ENCODE measurements at places on chromosomes 11 and 22. TPM values are rescaled to one million over a fixed set of nuclear protein-coding genes. Genes with fewer than 3 reads are reported as not detected.

DNA sequence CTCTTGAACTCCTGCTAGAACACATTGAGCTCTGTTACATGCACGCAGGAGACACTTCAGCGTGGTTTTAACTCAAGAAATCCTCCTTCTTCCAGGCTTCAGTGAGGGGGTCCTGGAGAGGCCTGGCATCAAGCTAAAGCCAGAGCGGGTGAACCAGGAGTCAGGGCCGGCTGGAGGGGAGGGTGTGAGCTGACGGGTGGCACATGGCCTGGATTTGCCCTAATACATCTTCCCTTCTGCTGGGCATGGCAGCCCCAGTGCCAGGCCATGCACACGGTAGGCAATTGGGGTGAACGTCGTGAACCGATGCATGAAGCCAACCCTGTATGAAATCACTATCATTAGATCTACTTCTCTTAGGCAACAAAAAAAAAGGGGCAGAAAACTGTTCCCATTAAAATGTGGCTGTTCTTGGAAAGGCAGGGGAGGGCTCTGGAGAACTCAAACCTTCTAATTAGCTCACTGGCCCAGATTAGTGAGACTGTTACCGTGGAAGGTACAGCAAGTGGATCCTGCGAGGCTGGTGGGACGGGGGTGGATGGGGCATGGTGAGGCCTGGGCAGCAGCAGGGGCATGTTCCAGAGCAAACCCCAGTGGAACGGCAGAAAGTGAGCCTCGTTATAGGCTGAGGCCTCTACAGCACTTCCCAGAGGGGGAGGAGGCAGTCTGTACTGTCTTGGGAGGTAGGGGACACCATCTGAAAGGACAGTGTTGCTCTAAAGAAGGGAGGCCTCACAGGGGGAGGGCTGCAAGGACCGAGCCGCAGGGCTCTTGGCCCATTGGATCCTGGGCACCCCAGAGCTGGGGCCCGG, 10.6 kb downstream of the IFT27 start:
- DNase-seq: no peak

DNA sequence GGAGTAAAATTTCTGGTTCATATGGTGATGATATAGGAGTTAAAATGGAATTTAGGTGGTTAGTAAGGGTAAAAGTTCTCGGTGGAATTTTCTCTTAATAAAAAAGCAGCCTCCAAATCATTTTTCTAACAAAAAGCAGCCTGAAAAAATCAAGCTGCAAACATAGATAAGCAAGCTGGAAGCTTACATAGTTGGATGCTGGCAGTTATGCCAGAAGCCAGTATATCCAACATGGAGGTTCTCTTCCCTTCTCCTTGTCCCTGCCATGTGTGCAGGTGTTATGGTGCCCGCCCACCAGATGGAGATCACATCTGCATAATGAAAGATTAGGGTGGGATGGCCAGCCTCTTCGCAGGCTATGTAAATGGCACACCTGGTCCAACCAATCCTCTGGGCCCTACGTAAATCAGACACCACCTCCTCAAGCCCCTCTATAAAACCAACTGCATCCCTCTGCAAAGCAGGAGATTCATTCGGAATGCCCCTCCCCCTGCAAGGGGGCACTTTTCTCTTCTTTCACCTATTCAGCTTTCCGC, 22.4 kb downstream of the PIWIL3 start:
- DNase-seq: no peak

DNA sequence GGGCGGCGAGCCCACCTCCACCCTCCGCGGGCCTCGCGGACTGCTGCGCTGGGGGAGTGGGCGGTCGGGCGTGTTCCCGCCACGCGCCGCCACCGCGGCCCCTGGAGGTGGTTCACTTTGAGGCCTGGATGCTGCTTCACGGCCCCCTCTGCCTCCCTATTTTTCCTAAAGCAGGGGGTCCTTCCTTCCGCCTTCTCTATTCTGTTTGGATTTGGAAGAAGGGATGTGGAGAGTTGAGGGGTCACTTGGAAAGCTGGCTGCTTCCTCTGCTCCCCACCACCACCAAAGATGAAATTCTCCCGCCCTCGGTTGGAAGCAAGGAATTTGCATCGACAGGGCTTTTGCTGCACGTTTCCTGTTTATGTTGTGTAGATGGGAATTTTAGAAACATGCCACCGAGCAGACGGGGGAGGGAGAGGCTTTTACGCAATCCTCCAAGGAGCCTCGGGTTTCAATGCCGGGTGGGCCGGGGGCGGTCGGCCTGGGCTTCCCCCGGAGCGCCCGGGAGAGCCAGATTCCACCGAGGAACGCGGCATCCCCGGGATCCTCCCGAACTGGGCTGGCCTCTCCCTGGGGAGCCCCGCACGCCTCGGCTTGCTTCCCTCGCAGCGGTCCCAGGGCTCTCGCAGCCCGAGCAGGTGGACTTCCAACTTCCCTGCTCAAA, 403 bp upstream of the SBF2 start:
- no peak for DNase-seq

DNA sequence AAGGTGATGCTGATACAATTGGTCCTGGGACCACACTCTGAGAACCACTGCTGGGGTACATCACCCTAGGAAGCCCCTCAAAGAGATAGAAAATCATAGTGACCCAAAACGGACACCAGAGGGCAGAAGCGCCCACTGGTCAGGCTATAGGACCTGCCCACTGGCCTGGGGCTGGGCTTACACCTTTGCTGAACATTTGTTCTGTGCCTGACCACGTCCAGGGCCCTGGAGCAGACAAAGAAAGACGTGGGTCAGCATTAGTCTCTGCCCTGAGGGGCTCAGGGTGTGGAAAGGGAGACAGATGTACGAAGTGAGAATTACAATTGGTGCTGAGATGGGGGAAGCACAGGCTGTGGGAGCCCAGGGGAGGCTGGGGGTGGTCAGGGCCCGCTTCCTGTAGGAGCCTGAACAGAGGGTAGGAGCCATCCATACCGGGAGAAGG, 14.4 kb upstream of the SERPINH1 start:
- no peak for DNase-seq

GRCh38 chr11:119618208-119618909, 110.6 kb downstream of the NECTIN1 start:
- no peak for DNase-seq

DNA sequence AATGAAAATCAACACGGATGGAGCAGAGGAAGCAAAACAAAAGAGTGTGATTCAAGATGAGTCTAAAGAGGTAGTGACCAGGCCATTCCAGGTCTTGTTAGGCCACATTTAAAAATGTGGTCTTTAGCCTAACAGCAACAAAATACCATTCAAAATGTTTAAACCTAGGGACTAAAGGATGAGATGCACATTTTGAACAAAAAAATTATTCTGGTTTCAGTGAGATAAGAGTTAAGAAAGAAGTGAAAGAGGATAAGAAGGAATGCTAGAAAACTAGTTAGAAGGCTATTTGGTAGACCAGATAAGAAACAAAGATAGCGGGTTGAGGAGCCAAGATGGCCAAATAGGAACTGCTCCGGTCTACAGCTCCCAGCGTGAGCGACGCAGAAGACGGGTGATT, 85.2 kb downstream of the CWF19L2 start:
- no peak for DNase-seq

- DNase-seq: no peak
Observed at GRCh38 chr11:61841636-61842527, 13.8 kb downstream of the FADS2 start.

GRCh38 chr11:18723991-18724390, 2.0 kb downstream of the IGSF22 start:
- DNase-seq: no peak

DNA sequence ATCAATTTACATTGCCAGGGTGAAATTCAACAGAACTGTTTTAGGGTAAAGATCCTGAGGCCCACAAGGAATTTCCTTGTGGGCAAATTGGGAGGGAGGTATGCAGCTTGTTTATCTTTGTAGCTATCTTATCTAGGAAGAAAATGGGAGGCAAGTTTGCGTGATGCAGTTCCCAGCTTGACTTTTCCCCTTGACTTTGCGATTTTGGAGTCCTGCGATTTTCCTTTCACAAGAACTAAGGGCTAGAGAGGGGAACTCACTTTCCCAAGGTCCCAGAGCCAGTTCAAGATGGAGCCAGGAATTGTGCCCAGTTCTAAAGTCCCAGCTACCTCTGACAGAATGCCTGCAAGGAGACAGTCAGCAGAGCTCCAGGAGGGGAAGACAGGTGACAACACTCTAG, 30.7 kb downstream of the RIBC2 start:
- DNase-seq: no peak

- no peak for DNase-seq
Observed at GRCh38 chr11:61484541-61484940, 24.0 kb upstream of the LRRC10B start.

GRCh38 chr11:77125191-77125590, 2.9 kb upstream of the MYO7A start:
- no peak for DNase-seq

- DNase-seq: no peak
Observed at GRCh38 chr11:94132152-94132558, 3.5 kb downstream of the PANX1 start.

GRCh38 chr22:23178512-23179254, 1.6 kb upstream of the BCR start:
- DNase-seq: no peak

DNA sequence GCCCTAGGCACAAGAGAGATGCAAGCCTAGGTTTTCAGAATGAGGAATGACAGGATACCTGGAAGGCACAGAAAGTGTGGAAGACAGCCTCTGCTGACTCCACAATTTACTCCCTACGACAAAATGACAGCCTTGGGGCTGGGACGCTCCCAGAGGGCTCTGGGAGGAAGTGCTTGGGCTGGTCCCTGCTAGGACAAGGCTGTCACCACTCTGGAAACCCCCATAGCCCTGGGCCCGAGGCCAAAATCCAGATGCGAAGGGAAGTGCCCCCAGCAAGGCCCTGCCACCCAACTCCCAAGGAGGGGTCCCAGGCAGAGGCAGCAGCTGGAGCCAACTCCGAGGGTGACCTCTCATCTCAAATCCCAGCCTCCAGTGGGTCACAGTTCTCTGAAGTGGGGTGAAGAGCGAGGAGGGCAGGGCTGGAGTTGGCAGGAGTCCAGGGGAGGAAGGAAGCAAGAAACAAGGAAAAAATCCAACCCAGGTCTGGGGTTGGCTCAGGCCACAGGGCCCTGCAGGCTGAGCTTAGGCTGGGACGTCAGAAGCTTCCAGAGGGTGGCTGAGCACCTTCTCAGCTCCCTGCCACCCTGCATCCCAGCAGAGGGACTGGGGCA, 6.3 kb upstream of the CDC42EP2 start:
- DNase-seq: no peak

DNA sequence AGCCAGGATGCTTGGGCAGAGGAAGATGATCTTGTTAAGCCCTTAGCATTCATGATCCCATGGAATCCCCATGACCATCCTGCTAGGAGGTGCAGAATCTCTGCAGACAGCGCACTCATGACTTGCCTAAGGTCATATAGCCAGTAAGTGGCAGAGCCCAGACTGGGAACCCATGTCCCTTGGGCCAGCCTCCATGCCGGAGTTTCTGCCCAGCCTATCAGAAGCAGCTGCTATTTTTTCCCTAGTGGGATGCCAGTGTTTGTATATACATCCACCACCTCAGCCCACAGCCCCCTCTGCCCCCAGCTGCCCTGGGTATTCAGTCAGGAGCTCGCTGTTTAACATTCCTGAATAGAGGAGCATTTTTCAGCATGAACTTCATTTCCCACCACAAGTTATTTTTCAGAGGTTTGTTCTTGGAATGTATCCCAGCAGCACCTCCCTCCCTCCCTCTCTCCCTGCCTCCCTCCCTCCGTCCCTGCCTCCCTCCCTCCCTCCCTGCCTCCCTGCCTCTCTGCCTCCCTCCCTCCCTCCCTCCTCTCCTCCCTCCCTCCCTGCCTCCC, 34.4 kb upstream of the SUSD2 start:
- DNase-seq: peak; percentile 31

DNA sequence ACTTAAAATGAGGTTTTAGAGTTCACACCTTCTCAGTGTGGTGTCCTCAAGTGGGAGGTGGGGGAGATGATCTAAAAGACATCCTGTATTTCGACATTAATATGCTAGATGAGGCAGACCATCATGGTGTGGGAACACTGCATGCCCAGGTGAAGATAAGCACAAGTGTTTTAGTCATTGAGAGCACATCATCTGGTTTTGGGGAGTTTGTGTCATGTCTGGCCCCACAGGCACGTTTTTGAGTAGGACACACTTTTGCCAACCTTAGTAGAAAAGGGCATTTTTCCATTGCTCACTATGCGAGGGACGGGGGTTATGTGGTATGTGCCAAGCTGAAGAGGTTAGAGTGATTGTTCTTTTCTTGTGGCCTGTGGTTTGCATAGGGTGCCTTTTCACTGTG, 189.3 kb downstream of the DBX1 start:
- no peak for DNase-seq

- no peak for DNase-seq
Observed at GRCh38 chr11:57323167-57323854, 1.4 kb downstream of the TNKS1BP1 start.

GRCh38 chr11:86571273-86571948, 101.0 kb downstream of the ME3 start:
- no peak for DNase-seq

HYOU1 gene
- polyA plus RNA-seq: 43.8 TPM

CYTH4 gene
- 5.2 TPM for polyA plus RNA-seq

RIMBP3B gene
- polyA plus RNA-seq: 0.05 TPM

CASP4 gene
- 39.1 TPM for polyA plus RNA-seq

OVOL1 gene
- 5.1 TPM for polyA plus RNA-seq

DCDC1 gene
- 0.09 TPM for polyA plus RNA-seq

FAM181B gene
- 1.7 TPM for polyA plus RNA-seq

ISX gene
- polyA plus RNA-seq: not detected

APOL3 gene
- polyA plus RNA-seq: 42.6 TPM

SYCE3 gene
- not detected for polyA plus RNA-seq

FJX1 gene
- polyA plus RNA-seq: 3.1 TPM

CREB3L1 gene
- polyA plus RNA-seq: 20.0 TPM
